ENCODE measurements at places on chromosomes 11 and 22. TPM values are rescaled to one million over a fixed set of nuclear protein-coding genes. Genes with fewer than 3 reads are reported as not detected.

Gene PGA4
- total RNA-seq, result not detected

Gene OLFML1
- not detected for total RNA-seq

Gene FAM180B
- total RNA-seq, result 0.41 TPM

Gene BATF2
- total RNA-seq, result 13.9 TPM

Gene GVQW3
- 5.6 TPM for total RNA-seq

Gene LRRN4CL
- total RNA-seq, result 8.9 TPM

Gene TESMIN
- 4.1 TPM for total RNA-seq

GRCh38 chr11:21321072-21321471, 651.7 kb downstream of the NELL1 start:
- DNase-seq, result no peak

DNA sequence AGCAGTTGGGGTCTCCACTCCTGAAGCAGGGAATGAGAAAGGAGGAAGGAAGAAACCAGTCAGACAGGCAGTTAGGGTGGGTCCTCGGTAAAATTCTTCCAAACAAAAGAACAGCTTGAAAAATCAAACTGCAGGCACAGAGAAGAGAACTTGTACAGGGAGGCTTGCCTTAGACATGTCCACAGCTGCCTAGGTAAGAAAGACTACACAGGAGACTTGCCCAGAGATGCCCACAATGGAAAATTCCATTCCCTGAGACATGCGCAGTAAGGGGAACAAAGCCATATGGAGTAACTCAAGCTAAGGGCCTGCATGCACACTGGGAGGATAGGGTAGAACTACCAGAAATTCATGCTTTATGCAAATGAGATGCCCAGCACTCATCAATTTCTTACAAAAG, 9.8 kb downstream of the KCNJ11 start:
- no peak for DNase-seq

- DNase-seq, result no peak
Observed at GRCh38 chr22:24542641-24543040, 12.3 kb downstream of the GUCD1 start.

GRCh38 chr11:124763156-124763947, 1.3 kb upstream of the ESAM start:
- peak; percentile 91 for DNase-seq

DNA sequence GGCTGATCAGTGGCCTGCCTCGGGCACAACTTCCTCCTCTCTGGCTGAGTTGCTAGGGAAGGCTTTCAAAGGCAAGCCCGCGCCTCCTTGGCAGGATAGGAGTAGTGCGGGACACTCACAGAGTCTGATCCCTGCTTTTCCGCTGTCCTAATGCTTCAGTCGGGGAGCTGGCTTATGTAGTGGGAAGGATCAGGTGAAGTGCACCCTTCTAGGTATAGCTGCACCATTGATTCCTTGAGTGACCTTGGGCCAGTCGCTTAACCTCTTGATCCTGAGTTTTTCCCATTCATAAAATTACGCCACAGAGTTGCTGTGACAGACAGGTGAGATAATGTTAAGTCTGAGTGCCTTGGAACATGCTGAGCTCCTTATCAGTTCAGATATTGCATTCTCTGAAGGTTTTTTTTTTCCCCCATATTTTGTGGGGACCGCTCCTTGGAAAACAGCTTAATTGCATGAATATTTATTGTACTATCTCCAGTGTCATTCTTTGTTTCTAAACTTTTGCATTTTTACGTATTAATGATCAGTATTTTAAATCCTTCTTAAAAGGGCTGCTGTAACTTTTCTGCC, 961 bp downstream of the IPO7 start:
- DNase-seq, result no peak

- DNase-seq, result no peak
Observed at GRCh38 chr11:76131671-76132631, 74.4 kb downstream of the WNT11 start.

DNA sequence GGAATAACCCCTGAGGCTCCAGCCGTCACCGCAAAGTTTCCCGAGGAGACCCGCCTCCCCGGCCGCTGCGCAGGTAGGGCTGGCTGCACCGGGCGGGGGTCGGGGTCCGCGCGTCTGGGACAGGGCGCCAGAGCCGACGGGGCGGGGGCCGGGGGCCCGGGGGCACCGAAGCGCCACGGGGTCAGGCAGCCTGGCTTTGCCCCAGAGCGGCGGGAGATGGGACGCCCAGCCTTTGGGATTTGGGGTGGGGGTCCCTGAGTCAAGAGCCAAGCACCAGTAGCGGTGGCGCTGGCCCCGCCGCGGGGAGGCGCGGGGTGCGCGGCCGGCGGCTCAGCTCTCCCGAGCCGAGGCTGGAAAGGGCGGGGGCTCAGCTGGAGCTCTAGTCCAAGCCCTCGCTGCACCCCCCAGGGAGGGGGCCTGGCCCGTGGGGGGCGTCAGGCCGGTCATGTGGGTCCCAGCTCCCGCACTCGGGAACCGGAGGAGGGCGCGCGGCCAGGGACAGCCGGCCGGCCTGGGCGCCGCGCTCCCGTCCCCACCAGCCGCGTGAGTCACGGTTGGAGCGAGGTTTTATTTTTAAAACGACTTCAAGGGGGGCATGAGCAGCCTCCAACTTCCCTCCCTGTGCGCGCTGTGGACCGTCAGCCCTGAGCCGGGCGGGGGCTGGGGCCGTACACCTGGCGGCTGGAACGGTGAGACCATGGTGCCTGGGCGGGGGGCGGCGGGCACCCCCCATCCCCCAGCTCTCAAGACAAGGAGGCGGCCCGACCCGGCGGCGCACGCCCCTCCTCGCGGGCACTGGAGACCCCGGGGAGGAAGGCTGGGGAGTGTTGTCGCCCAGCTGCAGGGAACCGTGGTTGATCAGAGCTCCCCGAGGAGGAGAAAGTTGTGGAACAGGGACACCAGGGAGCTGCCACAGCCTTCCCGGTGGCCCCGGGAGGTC, 626 bp downstream of the FLRT1 start:
- DNase-seq, result no peak

- peak; percentile 98 for DNase-seq
Observed at GRCh38 chr22:50525104-50525857, at the start of gene SCO2. SCO2 (minus strand) TSS chr22:50525598; CDS start chr22:50524411, 1,187 bp downstream.

GRCh38 chr11:94768602-94769541, 716 bp downstream of the AMOTL1 start:
- peak; percentile 15 for DNase-seq

All from transverse colon (tissue), 4 donors.